ENCODE measurements at places on chromosomes 4 and X.

- no peak for DNase-seq
Observed at GRCh38 chr4:153634738-153635353, 49.2 kb upstream of the TLR2 start.

DNA sequence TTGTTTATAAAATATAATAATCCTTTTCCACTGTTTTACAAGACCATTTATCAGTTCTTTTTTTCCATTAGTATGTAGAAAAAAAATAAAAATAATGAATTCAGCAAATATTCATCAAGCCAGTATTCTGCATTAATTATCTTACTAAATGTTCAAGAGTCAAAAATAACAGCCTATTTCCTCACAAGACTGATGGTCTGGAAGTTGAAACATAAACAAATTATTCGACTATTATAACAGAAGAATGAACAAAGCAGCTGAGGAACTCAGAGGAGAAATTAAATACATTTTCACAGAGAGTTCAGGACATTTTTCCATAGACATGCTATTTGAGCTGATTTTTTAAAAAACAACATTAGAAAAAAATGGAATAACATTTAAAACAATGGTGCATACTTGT is 2594.8 kb downstream of the ARAP2 start:
- DNase-seq: no peak

- no peak for DNase-seq
Observed at GRCh38 chrX:7164174-7164573, 16.2 kb upstream of the PUDP start.

DNA sequence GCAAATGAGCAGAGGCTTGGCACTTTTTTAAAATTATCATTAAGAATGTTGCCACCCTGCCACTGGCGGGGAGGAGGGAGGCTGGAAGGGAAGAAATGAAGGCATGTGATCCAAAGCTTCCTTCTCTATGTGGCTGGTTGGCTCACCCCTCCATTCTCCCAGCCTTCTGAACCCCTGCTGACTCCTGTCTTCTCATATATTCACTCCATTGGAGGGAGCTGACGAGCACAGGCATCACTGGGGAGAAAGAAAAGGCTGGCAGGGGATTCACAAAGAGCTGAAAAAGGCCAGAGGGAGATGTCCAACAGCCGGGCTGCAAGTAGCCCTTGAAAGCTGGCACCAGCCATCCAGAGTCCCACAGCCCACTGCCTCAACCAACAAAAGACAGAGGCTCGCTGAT is 495.6 kb downstream of the BCOR start:
- no peak for DNase-seq

- DNase-seq: no peak
Observed at GRCh38 chr4:170723171-170723570, 633.4 kb upstream of the AADAT start.

DNA sequence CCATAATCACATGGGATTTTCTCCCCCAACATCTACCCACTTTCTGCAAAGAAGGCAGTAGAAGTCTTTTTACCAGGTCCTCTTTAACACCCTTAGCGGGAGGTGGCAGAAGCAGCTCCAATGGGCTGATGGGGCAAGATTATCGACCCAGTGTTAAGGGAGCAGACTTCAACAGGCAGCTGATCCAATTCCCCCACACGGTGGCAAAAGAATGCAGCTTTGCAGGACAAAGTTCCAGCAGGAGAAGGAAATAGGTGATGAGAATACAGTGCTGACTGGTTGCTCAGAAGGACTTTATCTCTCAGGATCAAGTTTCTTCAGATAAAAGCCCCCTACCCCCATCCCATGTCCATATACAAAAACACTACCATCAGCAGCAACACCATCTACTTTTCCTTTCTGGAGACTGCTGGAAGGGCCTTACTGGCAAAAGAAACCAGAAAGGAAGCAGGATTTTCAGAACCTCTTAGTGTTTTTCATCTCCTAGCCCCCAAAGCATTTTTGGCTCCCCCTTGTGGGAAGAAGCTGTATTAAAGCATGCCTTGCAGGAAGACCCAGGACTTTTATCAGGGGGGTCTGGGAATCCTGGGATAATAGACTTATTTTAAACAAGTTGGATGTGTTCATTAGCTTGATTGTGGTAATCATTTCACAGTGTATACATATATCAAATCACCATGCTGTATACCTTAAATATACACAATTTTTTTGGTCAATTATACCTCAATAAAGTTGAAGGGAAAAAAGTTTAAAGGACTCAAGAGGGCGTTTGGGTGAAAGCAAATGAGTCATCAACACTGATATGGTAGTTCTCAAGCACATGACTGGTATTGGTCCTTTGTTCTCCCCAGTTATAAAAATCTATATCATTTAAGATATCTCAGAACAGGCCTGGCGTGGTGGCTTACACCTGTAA is 146.4 kb downstream of the GPC3 start:
- no peak for DNase-seq

DNA sequence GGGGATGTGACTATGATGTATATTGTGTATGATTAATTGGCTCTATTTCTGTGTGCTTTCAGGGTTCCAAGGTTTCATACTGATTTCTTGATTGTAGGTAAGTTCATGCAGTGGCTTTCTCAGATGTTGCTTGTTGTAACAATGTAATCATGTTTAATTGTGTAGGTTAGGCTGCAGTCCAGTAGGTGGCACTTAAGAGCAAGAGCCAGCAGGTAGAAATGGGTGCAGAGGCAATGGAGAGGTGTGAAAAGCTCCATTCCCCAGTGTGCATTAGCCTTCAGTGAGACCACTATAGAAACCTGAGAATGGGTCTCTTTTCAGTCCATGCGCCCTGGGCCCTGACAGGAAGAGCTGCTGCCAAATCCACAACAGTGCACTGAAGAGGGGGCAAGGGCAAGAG is 28.2 kb downstream of the DCAF12L2 start:
- DNase-seq: no peak

DNA sequence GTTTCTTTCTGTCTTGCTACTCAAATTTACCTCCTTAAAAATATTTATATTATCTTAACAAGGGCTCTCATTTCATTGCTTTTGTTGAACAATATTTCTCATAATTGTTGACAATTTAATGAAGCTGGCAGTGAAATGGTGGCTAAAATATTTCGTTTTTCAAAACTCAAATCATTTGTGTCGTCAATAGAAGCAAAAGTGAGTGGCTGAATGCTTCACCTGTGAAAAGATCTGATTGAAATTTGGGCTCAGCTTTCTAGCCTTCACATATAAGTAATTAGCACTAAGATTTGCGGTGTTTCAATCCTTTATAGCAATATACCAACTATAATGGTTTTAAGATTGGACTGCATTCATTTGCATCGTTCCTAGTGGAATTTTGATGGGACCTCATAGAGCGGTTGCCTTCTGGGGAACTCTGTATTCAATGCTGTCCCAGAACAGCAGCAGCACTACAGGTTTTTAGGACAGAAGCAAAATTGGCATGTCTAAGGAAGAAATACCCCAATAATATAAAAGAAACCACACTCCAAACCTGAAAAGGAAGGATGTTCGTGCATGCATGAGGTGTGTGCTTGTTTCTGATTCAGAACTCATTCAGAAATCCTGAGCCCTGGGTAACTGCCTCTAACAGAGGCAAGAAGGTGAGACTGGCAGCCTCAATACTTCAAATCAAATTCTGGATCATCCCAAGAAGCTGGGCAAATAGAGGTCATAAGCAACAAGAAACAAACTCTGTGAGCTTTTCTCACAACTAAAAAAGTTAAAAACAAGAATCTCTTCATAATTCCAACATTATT is 2.5 kb downstream of the CXCL1 start:
- no peak for DNase-seq

DNA sequence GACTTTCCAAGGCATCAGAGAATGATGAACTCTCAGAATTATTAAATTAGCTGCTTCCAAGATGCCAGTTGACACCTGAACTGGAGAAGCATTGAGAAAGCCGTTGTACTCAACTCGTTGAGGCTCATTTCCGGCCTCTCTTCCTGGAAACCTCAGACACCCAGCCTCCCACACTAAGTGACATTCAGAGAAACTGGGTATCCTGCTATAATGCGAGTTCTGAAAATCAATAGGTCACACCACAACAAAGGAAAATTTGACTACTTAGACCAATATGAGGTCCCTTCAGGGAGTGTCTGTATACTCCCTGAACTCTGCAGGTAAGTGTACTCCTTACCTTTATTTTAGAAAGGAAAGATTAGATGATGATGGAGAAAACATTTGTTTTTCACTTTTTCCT is 51.2 kb downstream of the ENPEP start:
- DNase-seq: no peak

GRCh38 chr4:56690393-56690792 is 9.3 kb upstream of the HOPX start:
- no peak for DNase-seq

GRCh38 chr4:15021946-15022345 is 19.7 kb downstream of the CPEB2 start:
- no peak for DNase-seq

- no peak for DNase-seq
Observed at GRCh38 chrX:100720301-100720700, 11.6 kb downstream of the SYTL4 start.

- no peak for DNase-seq
Observed at GRCh38 chr4:89528526-89529133, 221.0 kb upstream of the GPRIN3 start.

- DNase-seq: no peak
Observed at GRCh38 chrX:23263892-23264291, 70.8 kb upstream of the PTCHD1 start.

- DNase-seq: no peak
Observed at GRCh38 chr4:78645853-78646757, 94.5 kb downstream of the ANXA3 start.

GRCh38 chr4:140755774-140756318 is 339 bp downstream of the TBC1D9 start:
- peak; percentile 14 for DNase-seq

DNA sequence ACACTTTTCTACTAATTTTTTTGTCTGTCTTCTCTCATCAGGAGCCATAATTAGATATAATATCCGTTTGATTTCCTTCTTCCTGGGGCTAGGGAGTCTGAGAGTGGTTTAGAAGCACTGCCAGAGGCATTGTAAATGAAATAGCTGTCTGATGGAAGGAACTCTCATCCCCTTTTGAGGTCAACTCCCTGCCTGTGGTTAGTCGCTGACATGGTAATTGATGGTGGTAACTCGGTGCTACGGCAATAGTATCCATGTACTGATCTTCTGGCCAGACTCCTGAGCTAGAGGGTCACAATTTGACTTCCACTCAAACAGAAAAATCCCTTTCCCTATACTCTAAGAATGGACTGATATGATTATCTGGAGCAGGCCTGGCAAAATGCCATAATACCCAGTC is 108.1 kb upstream of the TRPC5 start:
- DNase-seq: no peak

GRCh38 chr4:119977076-119977940 is 89.3 kb downstream of the MAD2L1 start:
- no peak for DNase-seq

GRCh38 chr4:189124149-189124758 is 816.4 kb upstream of the FRG1 start:
- DNase-seq: no peak

GRCh38 chrX:43349363-43349762 is 306.7 kb upstream of the MAOA start:
- peak; percentile 0 for DNase-seq
